ENCODE measurements at places on chromosomes 7 and 10. TPM values are rescaled to one million over a fixed set of nuclear protein-coding genes. Genes with fewer than 3 reads are reported as not detected.

DNA sequence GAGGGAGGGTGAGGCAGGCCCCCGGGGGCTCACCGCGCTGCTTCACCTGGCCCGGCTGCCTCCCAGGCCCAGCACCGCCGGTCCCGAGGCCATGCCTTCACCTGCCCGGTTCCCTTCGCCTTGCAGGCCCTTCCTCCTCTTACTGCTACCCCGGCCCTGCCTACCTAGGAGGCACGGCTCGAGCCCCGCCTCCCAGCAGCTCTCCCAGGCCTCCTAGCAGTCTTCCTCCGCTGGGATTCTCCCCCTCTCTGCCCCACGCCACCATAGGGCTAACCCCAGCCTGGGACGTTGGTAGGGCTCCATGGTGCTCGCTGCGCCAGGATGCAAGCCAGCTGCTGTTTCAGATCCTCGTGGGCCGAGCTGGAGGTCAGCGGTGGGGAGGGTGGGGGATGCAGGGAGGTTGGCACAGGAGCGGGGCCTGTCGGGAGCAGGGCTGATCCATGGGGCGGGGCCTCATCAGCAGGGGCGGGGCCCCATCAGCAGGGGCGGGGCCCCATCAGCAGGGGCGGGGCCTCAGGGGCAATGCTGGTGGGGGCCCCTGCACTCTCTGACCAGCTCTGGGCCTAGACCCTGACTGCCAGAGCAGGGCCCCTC, 63.3 kb downstream of the RASGEF1A start:
- no peak for DNase-seq

GRCh38 chr10:91707236-91707635, 74.4 kb upstream of the PPP1R3C start:
- DNase-seq: no peak

- no peak for DNase-seq
Measured at GRCh38 chr7:158272509-158273137, 315.0 kb downstream of the PTPRN2 start.

DNA sequence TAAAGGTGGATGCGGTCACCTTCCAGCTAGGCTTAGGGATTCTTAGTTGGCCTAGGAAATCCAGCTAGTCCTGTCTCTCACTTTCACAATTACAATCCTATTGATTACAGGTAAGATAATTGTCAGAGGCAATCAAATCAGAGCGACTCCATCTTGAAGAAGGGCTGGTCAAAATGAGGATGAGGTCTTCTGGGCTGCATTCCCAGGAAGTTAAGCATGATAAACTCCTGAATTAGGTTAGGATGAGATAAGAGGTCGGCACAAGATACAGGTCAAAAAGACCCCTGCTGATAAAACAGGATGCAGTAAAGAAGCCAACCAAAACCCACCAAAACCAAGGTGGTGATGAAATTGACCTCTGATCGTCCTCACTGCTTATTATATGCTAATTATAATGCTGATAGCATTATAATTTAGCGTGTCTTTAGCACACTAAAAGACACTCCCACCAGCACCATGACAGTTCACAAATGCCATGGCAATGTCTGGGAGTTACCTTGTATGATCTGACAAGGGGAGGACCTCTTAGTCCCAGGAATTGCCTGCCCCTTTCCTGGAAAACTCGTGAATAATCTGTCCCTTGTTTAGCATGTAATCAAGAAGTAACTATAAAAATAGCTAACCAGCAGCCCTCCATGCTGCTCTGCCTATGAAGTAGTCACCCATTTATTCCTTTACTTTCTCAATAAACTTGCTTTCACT, 237.6 kb downstream of the CCSER2 start:
- DNase-seq: no peak

DNA sequence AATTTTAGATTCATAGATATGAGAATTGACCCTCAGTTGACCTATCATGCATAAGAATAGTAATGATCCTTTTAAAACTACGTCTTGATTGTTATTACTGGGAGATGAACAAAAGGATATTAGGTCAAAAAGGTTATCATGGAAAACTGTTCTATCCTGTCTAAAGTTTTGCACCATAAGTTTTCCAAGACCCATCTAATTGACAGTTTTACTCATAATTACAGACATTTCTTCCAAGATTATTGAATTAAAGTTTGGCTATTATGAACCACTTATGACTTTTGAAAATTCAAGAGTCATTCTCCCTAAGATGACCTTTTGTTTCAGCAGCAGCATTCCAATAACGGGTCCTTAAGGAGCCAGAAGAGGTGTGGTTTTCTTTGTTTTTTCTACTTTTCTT, 144.3 kb downstream of the WNT2 start:
- no peak for DNase-seq

DNA sequence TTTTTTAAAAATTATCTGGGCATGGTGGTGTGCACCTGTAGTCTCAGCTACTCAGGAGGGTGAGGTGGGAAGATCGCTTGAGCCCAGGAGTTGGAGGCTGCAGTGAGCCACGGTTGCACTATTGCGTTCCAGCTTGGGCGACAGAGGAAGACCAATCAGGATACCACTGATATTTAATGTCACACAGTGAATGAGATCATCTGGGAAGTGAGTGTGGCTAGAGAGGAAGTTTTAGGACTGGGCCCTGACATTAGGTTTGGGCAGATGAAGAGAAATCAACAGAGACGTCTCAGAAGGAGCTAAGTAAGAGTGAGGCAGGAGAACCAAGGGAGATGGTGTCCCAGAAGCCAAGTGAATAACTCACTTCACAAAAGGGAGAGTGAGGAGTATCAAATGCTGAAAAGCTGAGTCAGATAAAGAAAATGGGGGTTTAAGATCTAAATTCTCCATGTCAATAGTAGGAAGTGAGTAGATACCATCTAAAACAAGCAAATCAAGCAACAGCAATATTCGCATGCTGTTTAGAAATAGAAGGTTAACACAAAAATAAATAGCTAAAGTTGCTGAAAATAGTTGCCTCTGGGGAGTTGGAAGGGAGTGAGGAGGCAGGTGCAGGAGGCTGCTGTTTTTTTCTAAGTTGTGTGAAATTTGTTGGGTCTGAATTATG, 11.5 kb downstream of the PILRA start:
- no peak for DNase-seq

GRCh38 chr10:101829561-101830315, 11.5 kb upstream of the OGA start:
- peak; percentile 73 for DNase-seq

GRCh38 chr10:71349406-71349805, 30.3 kb downstream of the SLC29A3 start:
- DNase-seq: no peak

- no peak for DNase-seq
Measured at GRCh38 chr10:50510517-50511473, 113.0 kb downstream of the SGMS1 start.

DNA sequence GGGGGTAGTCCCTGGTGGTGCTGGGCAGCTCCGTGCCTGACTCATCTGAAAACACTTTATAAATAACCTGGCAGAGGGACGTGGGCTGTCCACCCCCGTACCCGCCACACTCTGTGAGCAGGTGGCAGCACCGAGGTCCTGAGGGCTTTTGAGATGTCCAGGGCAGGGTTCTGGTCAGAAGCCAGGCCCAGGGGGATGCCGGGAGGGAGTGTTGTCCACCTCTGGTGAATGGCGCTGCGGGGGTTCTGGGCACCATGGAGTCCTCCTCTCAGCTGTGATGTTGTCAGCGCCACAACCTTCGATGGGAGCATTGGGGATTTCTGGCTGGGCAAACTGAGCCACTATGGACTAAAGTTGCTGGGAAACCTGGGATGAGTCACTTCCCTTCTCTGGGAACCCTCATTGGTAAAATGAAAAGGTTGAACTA, 27.4 kb upstream of the GOLGA7B start:
- DNase-seq: no peak

DNA sequence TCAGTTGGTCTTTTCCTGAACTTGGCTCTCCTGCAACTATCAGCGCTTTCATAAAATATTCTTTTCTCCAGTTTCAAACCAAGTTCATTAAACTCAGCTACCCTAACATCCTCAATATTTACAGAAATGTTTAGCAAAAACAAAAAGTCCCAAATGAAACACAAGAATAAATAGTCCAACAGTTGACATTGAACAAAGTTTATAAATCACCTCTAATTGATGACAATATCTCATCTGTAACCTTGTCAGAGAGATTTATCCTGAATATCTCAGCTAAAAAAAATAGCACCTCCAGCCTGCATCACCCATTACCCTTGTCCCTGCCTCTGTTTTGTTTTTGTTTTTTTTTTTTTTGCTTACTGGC, 76.1 kb downstream of the ANK3 start:
- DNase-seq: no peak

DNA sequence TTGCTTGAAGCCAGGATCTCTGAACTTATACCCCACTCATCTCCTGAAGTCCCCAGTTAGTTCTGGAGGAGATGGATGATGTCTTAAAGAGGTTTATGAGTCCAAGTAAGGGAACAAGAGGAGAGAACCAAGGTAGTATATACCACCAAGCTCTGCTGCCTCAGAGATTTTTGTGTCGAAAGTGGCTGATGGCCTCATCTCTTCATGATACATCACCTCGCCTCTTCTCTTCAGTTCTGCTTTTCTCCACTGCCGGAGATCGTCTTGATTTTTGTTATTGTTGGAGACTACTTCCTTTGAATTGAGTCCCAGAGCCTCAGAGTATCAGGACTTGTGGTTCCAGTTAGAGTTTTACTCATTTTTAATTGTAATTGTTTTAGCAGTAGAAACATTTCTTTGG, 1.9 kb downstream of the VTI1A start:
- no peak for DNase-seq

DNA sequence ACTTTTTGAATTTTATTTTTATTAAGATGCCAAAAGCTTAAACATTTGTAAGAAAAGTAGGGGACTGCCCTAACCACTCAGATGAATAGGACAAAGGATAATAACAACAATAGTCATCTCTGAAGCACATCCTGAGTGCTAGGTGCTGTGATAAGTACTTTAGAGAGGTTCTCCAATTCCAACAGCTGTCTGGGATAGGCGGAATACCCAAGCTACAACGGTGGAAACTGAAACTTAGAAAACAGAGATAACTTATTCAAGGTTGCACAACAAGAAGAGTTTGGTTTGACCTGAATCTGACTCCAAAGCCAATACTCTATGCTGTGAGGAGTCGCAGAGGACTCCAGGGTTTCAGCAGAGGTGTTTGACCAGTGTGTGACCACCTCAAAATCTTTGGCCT, 2.0 kb downstream of the RTKN2 start:
- DNase-seq: no peak

DNA sequence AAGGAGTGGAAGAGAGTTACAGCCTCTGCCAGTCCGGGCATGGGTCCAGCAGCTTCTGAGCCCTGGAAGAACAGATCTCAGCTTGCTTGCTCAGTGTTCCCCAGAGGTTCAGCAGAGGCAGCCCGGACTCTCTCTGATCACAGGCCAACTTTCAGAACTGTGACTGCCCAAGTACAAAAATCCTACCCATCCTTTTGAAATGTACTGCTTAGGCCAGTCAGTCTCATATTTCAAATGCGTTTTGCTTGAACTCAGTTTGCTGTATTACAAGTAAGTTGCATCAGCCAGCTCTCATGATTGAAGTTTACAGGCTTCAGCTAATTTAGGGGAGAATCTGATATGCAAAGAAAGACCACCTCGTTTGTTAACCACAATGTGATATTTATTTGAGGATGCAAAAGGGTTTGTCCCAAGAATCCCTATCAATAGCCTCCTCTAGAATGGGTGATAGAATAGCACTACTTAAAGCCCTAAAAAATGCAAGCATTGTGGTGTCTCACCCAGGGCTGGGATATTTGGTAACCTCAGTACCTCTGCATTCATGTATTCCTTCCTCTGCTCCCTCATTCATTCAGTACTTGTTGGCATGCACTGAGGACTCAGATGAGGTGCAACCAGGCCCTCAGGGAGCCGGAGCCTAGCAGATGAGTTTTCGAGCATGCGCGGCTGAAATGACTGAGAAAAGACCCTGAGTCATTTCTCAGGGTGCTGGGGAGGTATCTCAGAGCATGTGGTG, 7.0 kb downstream of the AIMP2 start:
- DNase-seq: no peak

DNA sequence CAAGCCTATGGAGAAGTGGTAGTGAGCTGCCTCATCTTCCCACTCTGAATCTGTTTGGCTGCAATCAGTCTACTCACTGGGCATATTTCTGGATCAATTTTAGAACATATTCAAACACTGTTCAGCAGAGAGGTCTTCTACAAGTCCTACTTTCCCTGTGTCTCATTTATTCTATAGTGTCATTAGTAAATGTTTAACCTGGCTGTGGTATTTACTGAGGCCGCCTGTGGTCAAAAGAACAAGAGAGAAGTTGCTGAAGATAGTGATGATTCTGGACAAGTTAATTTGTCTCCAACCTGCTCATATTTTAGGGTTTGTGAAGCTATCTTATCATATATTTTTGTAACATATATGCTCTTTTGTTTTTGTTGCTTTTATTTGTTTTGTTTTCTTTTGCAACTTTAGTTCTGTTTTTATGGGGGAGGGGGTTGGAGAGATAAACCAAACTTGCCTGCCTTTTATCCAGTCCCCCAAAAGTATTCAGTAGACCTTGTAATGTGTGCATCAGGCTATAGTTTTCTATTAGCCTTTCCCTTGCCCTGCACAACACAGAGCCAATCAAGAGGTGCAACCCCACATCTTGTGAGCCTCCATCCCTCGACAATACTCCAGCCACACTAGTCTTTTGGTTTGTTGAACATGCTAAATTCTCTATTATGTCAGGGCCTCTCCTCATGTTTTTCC, 362.8 kb upstream of the MBL2 start:
- DNase-seq: no peak

- no peak for DNase-seq
Measured at GRCh38 chr7:150941351-150942000, 36.6 kb downstream of the KCNH2 start.

- no peak for DNase-seq
Measured at GRCh38 chr10:37619336-37619735, 238.1 kb downstream of the ZNF248 start.

- no peak for DNase-seq
Measured at GRCh38 chr10:22646388-22646853, 68.0 kb downstream of the PIP4K2A start.

- DNase-seq: no peak
Measured at GRCh38 chr7:27099453-27100370, 2.8 kb downstream of the HOXA2 start.

- no peak for DNase-seq
Measured at GRCh38 chr10:75127471-75127870, 16.0 kb downstream of the SAMD8 start.

Gene CPA5
- total RNA-seq: 2.0 TPM

Gene BAIAP2L1
- 1.3 TPM for total RNA-seq

Gene EN2
- total RNA-seq: not detected

Gene TACC2
- total RNA-seq: not detected

Gene ARHGAP22
- total RNA-seq: not detected

Gene SLC16A9
- 0.27 TPM for total RNA-seq

Measured in CD8-positive, alpha-beta memory T cell (primary cell).